ENCODE measurements at places on chromosomes 4 and X.

GRCh38 chr4:160373911-160374310 lies 1271.0 kb downstream of the RAPGEF2 start:
- no peak for DNase-seq

- DNase-seq: no peak
Measured at GRCh38 chrX:40496728-40497127, 84.0 kb upstream of the ATP6AP2 start.

- no peak for DNase-seq
Measured at GRCh38 chr4:4343038-4343437, 43.9 kb upstream of the NSG1 start.

- DNase-seq: no peak
Measured at GRCh38 chr4:32268863-32269262, 1548.7 kb downstream of the PCDH7 start.

DNA sequence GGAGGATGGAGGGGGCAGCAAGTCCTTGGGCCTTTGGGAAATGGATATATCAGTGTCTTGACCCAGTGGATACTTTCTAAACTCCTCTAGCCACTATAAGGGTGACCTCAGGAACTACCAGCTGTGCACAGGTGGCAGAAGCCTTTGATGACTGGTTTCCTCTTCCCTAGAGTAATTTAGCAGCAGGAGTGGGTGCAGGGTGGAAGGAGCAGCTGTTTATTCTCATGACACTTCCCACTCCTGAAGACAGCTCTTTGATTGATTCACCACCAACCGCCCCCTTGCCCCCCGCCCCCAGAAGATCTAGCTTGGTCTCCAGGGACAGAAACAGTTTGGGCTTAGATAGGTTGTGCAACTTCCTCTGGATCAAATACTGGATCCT lies 63.0 kb downstream of the GPC3 start:
- no peak for DNase-seq
